ENCODE measurements at places on chromosomes 13 and 19.

GRCh38 chr19:14786421-14786851, 8.1 kb upstream of the ADGRE2 start:
- no peak for DNase-seq

DNA sequence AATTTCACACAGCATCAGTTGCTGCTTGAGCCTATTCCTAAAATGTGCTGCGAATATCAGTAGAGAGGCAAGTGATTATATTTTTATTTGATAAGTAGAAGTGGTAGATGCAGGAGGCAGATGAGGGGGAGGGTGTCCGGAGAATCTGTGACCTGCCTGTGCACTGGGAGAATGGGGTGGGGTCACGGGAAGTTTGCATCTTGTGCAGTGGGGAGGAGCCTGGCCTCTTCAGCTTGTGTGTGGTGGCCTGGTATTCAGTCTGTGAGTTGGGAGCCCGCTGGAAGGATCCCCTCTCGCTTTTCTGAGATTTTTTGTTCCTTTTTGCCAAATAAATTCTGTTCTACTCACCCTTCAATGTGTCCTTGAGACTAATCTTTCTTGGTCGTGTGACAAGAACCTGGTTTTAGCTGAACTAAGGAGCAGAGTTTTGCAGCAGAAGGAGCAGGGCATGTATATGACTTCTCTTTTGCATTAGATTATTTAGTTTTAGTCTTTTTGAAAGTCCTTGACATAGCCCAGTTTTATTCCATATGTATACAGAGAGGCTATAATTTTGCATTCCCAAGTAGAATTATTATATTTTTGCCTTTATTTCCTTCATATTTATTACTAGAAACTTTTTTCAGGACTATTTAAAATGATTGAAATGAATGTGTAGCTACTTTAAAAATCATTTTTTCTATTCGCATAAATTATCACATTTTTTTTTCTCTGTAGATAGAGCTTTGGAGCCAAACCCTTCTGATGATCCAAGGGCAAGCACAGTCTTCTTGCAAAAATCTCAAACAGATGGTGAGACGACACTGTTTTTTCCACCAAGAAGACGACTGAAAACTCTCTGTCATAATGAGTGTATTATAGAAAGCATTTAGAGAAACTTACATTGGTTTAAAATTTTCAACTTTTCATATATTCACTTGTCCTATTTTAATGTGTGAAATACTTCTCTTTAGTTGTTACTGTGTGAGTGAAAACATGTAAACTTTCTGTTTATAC, 1257.2 kb downstream of the UQCRFS1 start:
- DNase-seq = no peak

- no peak for DNase-seq
Measured at GRCh38 chr13:19860884-19861655, 2.4 kb downstream of the ZMYM5 start.

- no peak for DNase-seq
Measured at GRCh38 chr13:85616275-85616674, 182.9 kb downstream of the SLITRK6 start.

DNA sequence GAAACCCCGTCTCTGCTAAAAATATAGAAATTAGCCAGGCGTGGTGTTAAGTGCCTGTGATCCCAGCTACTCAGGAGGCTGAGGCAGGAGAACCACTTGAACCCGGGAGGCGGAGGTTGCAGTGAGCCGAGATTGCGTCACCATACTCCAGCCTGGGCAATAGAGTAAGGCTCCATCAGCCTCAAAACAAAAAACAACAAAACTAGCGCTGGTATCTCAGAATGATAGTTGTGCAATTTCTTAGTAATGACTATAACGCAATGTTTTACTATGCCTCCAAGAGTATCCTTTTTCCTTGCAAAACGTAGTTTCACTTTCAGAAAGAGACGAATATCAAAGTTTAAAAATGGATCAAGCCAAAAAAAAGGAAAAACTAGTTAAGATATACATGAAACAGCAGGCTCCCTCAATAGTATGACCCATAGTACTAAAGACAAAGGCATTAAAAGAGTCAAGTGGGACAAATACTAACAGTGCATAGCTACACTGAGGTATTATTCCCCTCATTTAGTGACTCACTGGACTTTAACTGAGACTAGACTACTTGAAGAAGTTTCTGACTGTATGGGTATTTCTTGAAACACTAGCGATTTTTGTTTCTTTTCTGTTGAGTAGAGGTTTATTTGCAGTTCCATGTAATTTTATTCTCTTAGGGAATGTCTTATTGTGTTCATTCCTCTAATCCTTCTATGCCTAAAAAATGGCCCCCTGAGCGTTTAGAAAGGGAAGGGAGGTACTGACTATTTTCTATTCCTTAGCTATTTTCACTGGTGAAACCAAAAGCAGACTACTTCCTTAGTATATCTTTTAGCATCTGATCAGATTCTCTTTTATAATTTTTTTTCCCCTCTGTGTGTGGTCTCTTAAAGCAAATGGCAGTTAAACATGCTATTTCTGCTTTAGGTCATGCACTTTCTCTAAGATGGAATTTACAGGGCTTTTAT, 10.4 kb upstream of the ITM2B start:
- no peak for DNase-seq

DNA sequence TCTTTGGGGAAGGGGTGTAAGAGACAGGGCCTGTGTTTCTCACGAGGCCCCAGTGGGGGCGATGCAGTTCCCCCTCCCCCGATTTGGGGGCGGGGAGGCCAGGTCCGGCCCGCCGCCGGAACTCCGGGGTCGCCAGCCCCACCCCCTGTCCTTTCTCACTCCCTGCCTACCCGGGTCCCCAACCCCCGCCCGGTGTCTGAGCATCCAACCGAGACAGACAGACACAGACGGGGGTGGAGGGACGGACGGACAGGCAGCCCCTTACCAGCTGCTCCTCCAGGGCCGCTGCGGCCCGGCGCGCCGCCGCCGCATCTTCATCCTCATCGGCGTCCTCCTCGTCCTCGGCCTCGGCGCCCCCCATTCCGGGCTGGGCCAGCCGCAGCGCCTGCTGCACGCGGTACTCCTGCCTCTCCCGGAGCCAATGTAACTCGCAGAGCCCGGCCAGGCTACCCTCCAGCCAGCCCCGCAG, 397 bp downstream of the DACT3 start:
- no peak for DNase-seq

DNA sequence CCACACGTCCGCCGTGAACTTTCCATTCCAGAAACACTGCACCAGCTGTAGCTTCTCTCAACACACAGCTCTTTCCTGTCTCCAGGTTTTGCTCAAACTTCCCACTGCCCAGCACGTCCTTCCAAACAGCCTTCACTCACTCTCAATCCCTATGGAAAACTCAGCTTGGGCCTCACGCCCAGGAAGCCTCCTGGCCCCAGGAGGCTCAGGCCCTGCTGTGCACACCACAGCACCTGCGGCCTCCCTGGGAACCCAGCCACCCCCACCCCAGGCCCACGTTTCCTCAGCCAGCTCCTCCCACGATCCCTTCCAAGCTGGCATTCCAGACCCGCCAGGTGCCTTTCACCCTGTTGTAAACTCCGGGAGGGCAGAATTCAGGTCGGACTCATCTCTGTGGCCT, 35.2 kb downstream of the C13orf46 start:
- no peak for DNase-seq

DNA sequence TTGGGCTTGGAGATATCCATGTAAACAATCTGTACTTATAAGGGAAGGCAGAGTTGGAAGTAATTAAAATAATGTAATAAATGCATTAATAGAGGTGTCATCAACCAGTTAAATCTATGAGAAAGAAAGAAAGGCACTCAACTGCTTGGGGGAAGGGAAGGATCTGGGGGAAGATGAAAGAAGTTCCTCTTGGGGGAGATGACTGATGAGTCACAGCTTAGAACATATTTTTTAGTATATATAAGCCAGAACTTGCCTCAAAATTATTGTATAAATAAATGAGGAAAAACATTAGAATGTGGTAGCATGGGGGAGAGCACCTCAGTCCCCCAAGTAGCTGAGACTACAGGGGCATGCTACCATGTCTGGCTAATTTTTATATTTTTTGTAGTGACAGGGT, 205.8 kb downstream of the GGACT start:
- no peak for DNase-seq

DNA sequence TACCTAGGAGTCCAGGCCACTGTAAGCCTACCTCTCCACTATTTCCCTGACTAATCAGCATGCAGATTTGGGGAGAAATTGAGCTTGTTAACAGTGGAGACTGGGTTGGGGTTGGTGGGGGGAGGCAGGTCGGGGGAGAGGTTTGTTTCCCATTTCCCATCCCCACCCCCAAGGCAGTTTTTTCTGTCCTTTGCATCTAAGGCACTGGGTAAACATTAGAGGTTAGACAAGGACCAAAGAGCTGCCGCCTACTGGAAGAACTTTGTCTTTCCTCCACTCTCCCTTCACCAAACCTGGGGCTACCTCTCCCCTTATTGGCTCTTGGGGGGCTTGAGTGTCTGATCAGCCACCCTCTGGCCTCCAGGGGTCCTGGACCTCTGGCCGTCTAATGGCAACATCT, 953 bp downstream of the KCNN4 start:
- no peak for DNase-seq

DNA sequence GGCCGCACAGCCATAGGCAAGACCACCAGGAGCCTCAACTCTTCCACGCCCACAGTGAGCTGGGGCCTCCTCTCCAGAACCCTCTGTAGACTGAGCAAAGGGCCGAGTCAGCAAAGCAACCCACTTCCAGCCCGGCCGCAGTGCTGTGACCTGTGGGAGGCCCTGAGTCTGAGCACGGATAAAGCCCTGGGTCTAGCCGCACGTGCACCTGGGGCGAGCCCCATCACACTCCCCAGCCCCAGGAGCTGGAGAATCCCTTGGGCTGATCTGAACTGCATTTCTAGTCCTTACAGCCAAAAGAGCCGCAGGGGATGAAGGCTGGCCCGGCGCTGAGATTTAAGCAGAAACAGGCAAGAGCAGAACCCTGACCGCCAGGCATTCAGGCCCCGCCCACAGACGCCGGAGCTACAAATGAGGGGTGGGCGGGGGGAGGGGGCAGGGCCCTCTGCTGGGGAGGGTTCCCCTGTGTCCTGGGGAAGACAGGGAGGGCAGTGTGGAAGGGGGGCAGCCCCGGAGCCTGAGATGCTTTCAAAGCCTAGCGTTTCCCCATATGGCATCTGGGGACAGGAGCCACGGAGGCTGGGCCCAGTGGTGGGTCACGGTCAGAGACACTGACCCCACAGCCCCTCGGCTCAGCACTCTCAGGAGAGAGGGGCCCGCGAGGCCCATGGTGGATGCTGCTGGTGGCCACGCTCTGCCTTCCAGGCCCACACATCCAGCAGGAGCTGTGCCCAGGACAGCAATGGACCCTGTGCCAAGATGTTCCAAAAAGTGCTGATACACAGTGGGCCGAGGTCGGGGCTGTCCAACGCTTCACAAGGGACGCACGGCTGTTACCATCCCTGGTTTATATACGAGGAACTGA, 4.9 kb downstream of the TMEM259 start:
- DNase-seq = no peak

DNA sequence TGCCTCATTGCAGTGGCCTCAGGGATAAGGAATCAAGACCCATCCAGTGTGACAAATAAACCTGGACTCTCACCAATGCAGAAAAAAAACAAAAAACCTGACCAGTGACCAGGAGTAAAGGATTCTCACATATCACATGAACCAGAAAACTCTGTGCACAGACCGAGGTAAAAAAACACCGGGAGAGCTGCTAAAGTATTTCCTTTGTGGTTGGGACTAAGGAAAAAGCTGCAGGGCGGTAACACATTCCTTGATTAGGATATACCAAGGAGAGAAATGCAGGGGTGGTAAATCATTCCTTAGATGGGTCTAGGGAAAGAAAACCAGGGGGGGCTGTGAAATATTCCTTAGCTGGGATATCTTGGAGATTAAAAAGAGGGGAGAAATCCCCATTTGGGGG, 64.8 kb upstream of the ZNF85 start:
- no peak for DNase-seq

- DNase-seq = peak; percentile 68
Measured at GRCh38 chr19:13788991-13789390, 6.3 kb upstream of the ZSWIM4 start.

- DNase-seq = no peak
Measured at GRCh38 chr19:34209726-34210125, 37.4 kb downstream of the LSM14A start.

DNA sequence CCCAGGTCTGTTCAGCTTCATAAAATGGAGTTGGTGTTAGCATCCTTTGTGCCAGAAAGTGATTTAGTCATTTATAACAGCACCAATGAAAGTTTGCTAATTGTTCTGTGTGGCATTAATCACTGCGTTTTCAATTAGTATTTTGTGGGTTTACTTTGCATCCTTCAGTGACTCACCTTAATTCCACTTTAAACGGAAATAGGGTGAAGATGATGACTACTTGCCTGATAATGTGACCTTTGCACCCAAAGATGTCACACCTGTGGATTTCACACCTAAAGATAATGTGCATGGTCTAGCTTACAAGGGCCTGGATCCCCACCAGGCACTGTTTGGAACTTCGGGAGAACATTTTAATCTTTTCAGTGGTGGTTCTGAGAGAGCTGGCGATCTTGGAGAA, 15.0 kb downstream of the GPATCH1 start:
- no peak for DNase-seq

DNA sequence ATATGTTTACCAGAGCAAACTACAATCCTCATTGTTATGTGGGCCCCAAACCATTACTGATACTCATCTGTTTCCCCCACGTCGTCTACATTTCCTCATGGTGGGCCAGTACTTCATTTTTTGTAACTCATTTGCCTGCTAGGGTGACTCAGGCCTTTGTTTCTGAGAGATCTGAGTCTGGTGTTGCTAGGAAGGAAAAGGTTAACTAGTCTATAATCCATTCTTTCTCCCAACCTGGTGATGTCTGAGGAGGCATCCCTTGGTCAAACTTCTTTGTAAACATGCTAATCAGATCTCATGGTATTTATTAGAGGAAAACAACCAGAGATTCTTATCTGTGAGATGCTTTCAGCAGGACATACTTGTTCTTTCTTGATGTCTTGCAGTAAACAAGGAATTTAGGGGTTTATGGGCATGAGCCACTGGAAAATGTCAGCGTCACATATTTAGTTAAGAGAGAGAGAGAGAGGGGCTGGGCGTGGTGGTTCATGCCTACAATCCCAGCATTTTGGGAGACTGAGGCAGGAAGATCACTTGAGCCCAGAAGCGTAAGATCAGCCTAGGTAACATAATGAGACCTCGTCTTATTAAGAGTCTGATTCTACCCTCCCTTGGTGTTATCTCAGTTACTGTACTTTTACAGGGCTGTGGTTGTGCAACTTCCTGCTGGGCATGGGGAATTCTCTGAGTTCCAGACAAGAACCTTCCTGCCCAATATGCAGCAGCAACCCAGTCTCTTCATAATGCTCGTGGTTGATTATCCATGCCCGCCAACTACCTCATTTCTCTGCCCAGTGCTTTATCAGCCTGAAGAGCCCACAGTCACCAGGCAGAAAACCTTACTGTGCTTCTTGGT, 9.7 kb upstream of the DPRX start:
- no peak for DNase-seq

All from NK-92 treated with Interleukin-12 subunit alpha and Interleukin-12 subunit beta, amount 100 ng/mL, for 24 hours (cell line).